ENCODE measurements at places on chromosomes 3 and 15. TPM values are rescaled to one million over a fixed set of nuclear protein-coding genes. Genes with fewer than 3 reads are reported as not detected.
A peak's percentile ranks its signal among the peaks of the same experiment; 100 is the strongest.

GALNT15 gene
- total RNA-seq, result 0.04 TPM

DNA sequence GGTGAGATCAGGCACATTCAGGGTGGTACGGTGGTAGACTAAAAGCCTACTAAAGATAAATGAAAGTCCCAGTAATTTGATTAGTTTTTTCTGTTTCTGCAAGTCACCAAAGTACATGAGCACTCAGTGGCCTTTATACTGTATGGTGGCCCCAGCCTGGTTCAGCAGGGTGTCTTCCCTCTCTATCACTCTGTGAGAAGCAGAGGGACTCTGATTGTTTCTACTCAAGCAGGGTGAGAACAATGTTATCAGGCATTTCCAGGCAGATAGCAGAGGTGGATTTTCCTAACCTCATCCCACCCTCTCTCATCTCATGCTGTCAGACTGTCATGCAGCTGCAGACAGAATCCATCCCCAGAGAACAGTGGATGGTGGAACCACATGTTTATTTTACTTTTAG is 71.5 kb upstream of the BFSP2 start:
- H3K4me1 ChIP-seq, result no peaks in the 10 kb centered on the region
- H3K27me3 ChIP-seq, result no peaks in the 10 kb centered on the region
- no peak overlapping the region for H3K4me3 ChIP-seq
- H3K36me3 ChIP-seq, result peaks cover 4% of the 10 kb centered on the region
- DNase-seq, result no peak

GRCh38 chr3:140097874-140098635 is 163.1 kb downstream of the CLSTN2 start:
- H3K36me3 ChIP-seq, result no peaks in the 10 kb centered on the region
- no peak for DNase-seq
- no peaks in the 10 kb centered on the region for H3K27me3 ChIP-seq

GRCh38 chr3:113243846-113244245 is 32.5 kb downstream of the BOC start:
- peak; percentile 20 for DNase-seq
- H3K4me3 ChIP-seq, result no peak overlapping the region
- H3K4me1 ChIP-seq, result peaks cover 13% of the 10 kb centered on the region
- H3K27me3 ChIP-seq, result no peaks in the 10 kb centered on the region
- H3K27ac ChIP-seq, result no peak overlapping the region
- H3K36me3 ChIP-seq, result no peaks in the 10 kb centered on the region

GRCh38 chr3:109631897-109632296 is 294.6 kb upstream of the DPPA4 start:
- H3K4me3 ChIP-seq, result no peak overlapping the region
- H3K27me3 ChIP-seq, result no peaks in the 10 kb centered on the region
- H3K4me1 ChIP-seq, result no peaks in the 10 kb centered on the region
- no peak for DNase-seq

DNA sequence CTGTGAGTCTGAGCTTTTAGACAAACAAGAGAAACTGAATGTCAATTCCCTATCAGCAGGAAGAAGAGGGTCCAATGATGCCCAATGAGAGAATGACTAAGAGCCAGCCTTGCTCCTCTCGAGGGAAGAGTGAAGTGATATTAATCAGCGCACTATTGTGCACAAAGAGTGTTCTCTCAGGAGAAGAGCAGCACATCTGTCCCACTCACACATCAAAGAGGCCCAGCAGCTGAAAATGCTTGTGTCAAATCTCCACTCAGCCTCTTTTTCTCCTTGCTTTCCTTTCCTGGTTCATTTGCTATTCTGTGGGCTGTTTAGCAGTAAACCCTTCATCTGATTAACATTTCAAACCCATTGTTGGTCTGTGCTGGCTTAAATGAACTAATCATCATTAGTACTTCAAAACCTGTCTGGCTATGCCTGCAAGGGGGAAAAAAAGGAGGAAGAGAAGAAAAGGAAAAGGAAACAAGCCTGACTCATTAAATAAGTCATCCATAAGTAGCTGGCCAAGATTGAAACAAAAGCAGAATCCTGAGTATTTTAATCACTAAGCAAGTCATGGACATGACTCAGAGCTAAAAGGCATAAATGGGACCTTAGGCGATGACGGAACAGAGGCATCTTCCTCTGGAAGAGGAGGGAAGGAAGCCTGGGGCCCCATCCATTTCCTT is 912.7 kb downstream of the TUSC7 start:
- no peaks in the 10 kb centered on the region for H3K4me1 ChIP-seq
- H3K4me3 ChIP-seq, result no peak overlapping the region
- no peaks in the 10 kb centered on the region for H3K27me3 ChIP-seq
- H3K36me3 ChIP-seq, result no peaks in the 10 kb centered on the region

Measured in H9 (cell line).